ENCODE measurements at places on chromosomes 3 and 15.

- DNase-seq, result no peak
These were observed 34.4 kb downstream of the B3GNT5 start for GRCh38 chr3:183287301-183287971.

- no peak for DNase-seq
These were observed 14.0 kb downstream of the VPS13C start for GRCh38 chr15:62046078-62046743.

DNA sequence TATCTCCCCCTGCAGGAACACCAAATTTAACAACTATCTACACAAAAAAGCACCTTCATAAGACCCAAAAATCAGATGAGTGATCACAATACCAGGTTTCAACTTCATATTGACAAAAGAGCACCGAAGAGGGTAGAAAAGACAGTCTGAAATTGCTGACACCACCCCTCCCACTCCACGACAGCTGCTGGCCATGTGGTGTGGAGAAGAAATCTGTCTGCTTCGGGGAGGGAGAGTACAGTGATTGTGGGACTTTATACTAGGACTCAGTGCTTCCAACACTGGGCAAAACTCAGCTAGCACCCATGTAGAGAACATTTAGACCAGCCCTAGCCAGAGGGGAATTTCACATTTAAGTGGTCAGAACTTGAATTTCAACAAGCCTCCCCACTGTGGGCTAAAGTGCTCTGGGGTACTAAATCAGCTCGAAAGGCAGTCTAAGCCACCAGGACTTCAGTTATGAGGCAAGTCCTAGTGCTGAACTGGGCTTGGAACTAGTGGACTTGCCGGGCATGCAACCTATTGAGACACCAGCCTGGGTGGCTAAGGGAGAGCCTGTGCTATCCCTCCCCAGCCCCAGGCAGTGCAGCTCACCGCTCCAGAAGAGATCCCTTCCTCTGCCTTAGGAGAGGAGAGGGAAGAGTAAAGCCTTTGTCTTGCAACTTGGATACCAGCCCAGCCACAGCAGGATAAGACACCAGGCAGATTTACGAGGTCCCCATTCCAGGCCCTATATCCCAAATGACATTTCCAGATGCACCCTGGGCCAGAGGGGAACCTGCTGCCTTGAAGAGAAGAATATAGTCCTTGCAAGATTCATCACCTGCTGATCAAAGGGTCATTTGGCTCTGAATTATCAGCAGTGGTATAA lies 44.6 kb upstream of the POU1F1 start:
- DNase-seq, result no peak

DNA sequence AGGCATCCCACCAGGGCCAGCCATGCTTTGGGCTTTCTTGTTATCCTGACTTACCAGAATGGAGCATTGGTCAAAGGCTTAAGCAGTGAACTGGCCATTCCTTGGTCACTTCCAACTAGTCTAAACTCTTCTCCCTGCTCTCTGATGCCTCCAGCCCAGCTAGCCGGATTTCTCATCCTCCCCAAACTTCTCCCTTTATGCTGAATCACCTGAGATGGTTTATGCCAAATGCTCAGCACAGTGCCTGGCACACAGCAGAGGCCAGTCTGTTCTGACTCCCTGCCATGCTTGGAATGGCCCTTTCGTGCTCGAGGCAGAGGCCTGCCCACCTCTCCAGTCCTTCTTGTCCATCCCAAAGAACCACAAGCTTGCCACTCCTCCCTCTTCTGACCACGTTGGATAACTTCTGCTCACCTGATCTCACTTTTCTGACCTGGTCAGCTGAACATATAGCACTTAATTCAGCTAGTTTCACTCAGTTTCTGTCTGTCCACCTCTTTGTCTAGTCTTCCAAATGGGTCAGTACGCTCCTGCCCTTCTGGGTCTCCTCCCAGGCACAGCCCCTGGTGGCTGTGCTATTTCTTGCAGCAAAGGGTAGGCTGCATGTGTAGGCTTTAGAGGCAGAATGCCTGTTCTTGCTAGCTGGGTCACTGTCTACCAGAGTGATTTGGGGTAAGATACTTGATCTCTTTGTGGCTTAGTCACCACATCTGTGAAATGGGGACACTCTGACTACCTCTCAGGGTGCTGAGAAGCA lies 2.2 kb upstream of the RBP1 start:
- no peak for DNase-seq

GRCh38 chr3:178195824-178196223 lies 340.4 kb upstream of the KCNMB2 start:
- no peak for DNase-seq

Measured in NCI-H1105 (cell line).